Bronchial epithelial cell (primary cell): ENCODE measurements at places on chromosomes 16 and 17. TPM values are rescaled to one million over a fixed set of nuclear protein-coding genes. Genes with fewer than 3 reads are reported as not detected.
A peak's percentile ranks its signal among the peaks of the same experiment; 100 is the strongest.

Gene C17orf78
- not detected in 2 replicates for total RNA-seq

Gene CDH13
- 23.3 and 31.3 TPM in 2 replicates for total RNA-seq

DNA sequence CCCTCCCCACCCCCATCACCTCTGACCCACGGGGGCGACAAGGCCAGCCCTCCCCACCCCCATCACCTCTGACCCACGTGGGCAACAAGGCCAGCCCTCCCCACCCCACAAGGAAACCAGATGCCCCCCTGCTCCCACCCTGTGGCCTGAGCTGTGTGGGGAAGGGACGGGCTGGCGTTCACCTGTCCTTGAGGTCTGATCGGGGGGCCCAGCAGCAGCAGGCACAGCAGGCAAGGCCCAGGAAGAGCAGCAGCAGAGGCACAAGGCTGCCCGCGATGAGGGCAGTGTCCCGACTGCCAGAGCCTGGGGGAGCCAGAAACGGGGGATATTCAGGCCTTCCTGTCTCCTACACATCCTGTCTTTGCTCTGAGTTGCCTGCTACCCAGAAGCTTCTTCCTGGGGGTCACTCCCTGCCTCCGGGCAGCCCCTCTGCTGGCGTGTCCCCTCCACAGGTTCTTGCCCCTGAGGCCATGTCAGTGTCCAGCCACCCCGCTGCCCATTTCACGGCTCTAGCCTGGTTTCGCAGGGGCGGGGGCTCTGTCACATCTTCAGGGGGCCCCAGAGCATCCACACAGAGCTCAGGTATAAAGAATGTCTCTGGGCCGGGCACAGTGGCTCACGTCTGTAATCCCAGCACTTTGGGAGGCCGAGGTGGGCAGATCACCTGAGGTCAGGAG lies 6.8 kb downstream of the SCARF1 start:
- no peak for DNase-seq

DNA sequence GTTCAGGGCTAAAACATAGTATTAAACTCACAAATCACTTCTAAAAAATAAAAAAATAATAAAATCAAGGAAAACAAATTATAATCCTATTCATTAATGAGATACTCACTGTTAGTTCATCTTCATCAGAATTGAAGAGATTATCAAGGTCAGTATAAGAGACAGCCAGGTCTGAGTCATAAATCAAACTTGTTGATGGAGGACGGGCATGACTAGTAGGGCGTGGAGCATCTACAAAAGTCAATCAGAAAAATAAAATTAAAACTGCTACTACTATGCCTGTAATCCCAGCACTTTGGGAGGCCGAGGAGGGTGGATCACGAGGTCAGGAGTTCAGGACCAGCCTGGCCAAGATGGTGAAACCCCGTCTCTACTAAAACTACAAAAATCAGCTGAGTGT lies 59.1 kb upstream of the INTS2 start:
- DNase-seq, result peak; percentile 50

GRCh38 chr17:50842506-50843149 lies 7.2 kb downstream of the WFIKKN2 start:
- DNase-seq, result no peak

DNA sequence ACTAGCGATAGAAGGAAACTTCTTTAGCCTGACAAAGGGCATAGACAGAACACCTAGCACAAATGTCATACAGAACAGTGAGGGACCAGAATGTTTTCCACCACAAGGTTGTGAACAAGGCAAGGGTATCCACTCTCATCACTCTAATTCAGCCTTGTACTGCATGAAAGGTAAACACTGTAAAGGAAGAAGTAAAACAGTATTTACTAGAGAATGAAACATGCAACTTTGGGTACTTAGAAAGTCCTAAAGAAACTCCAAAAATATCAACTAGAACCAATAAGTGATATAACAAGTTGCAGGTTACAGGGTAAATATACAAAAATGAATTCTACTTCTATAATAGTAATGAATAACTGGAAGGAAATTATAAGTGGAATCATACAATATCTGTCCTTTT lies 32.2 kb downstream of the BRIP1 start:
- DNase-seq, result no peak

- no peak for DNase-seq
These were observed 61.5 kb upstream of the CDH5 start for GRCh38 chr16:66304961-66305360.

GRCh38 chr16:4002121-4002520 lies 114.1 kb downstream of the ADCY9 start:
- DNase-seq, result no peak

- DNase-seq, result no peak
These were observed 143.2 kb upstream of the TNRC6C start for GRCh38 chr17:77815127-77815905.

- DNase-seq, result peak; percentile 82
These were observed 142.2 kb downstream of the RAB11FIP4 start for GRCh38 chr17:31533546-31534155.

GRCh38 chr16:65476448-65476955 lies 354.6 kb upstream of the CDH11 start:
- no peak for DNase-seq

DNA sequence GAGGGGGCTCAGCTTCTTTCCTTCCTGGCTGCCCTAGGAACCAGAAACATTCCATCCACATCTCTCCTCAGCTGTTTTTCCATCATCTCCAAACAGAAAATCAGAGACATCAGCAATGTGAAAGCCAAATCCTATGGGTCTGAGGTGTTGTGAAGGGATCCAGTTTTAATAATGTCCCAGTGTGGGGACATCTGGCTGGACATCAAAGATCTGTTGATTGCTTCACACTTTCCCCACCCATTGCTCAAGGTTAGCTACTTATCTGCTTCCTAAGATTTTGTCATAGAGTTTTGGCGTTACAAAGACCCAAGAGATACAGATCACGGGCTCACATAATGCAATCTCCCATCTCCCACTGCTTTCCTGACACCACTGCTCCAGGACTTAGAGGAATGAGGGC lies 47.8 kb upstream of the AXIN2 start:
- no peak for DNase-seq

DNA sequence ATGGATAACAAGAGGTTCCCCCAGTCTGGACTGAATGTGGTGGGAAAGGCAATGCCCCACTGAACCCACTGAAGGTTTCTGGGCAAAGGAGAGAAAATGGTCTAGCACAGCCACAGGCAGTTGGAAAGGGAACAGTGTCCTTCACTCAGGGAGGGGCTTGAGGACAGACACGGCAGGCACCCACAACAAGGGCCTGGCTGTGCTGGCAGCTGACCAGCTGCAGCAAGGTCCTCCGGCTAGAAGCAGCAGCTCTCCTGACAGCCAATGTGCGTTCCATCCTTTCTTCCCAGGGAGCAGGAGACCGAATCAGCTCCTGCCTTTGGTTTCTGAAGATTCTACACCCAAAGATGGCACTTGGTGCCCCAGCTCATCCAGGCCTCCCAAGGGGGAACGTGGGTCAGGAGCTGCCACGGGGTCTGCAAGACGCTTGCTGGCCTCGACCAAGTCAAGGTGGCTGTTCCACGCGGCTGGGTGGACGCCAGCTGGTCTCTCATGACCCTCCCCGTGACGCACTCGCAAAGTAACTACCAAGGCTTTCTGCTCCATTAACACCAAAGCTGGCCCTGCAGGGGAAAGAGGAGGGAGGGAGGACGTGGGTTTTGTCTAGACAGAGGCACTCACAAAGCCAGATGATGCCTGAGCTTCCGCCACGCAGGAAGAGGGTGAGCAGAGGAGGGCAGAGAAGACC lies 11.1 kb downstream of the ABR start:
- DNase-seq, result no peak

- no peak for DNase-seq
These were observed 30.0 kb downstream of the DGKE start for GRCh38 chr17:56863974-56864373.
